Activated T-cell treated with anti-CD3 and anti-CD28 coated beads, Interleukin-2, amount 50 U/mL, for 24 hours (primary cell): ENCODE measurements at places on chromosomes 11 and 22.

DNA sequence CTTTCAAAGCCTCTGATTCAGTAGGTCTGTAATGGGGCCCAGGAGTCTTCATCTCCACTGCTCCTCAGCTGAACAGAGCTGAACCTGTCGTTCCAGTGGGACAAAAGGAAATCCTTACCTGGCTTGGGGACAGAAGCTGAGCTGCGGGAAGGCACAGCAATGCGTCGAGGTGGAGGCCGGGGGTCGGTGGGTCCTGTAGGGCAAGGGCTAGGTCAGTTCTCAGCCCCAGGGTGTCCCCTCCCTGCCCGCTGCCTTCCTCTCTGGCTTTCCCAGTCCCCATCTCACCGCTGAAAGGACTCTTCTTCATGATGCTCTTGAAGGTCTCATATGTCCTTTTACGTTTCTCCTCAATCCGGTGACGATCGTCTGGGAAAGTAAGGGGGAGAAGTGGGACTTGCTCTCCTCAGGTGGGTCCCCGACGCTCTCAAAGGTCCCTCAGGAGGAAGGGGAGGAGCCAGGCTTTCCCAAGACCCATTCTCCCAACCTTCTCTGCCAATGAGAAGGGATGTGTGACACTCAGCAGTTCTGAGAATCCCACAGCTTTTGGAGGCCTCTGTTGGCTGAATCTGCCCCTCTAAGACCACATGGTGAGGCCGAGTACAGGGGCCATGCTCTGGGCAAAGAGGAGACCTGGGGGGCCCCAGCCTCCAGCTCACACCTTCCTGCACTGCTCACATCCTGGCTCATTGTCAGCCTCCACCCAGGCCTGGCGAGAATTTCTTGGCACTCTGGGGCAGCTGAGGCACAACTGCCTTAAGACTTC lies 7.0 kb downstream of the RELA start:
- no peak for DNase-seq

DNA sequence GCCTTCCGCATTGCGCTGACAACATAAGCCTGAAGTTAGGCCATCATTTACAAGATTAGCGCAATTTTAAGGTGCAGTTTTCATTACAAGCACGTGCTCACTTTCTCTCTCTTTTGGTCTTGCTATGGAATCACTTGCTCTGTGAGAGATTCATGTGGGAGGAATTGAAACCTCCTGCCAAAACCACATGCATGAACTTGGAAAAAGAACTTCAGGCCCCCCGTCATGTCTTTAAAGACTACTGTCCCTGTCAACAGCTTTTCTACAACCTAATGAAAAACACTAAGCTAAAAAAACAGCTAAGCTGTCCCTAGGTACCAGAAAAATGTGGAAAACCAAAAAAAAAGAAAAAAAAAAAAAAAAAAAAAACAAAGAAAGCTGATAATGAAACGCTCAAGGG lies 1707.6 kb upstream of the RAG2 start:
- DNase-seq, result no peak

DNA sequence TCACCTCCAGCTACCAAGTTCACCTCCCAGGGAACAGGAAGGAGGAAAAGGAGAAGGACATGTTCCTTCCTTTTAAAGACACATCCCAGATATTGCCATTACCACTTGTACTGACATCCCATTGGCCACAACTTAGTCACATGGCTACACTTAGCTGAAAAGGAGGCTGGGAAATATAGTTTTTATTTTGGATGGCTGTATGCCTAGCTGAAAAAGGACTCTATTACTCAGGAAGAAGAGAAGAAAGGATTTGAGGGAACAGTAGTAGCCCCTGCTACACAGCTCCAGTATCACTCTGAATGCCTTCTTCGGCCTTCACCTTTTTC lies 2.1 kb upstream of the APOA5 start:
- no peak for DNase-seq

DNA sequence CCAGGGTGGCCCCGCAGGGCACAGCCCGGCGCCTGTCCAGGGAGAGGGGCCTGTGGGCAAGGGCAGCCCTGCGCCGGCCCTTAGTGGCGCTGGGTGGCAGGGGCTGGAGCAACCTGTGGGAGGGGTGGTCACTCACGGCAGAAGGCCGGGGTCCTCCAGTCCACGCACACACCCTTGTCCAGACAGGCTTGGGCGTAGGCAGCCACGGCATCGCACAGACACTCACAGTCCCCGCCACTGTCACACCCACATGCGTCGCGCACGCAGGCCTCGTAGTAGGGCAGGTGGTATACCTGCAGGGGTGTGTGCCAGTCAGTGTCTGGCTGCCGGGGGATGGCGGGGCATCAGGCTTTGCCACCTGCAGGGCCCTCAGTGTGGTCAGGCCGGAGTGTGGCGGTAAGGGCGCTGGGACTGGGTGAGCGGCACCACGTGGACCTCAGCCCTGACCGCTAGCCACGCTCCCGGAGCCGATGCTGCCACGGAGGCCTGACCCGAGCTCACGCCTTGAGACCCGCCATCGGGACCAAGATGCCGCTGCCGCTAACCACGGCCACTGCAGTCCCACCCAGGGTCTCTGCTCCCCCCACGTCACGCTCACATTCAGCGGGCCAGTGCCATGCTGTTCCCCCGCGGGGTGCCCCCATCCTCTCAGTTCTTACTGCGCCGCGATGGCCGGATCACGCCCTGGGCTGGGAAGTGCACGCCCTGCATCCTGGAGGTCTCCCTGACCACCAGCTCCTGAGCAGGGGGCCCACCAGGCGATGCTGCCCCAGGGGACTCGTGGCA lies 12.5 kb downstream of the MUC6 start:
- DNase-seq, result no peak

GRCh38 chr22:31917227-31917921 lies 27.0 kb upstream of the YWHAH start:
- no peak for DNase-seq

DNA sequence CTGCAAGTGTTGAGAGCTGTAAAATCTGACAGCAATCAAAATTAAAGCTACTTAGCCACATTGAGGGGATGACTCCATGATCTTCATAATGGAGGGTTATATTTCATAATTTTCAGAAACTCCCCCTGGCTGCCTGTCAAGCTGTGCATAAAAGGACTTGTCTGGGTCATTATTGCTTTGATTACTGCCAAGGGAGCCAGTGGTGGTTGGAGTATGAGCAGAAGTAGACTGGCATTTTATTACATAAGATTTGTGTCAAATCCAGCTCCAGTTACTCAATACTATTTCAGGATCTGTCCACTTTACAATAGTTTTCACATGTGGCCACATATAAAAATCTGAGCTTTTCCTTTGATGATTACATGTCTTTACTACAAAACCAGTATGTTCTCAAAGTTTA lies 108.9 kb upstream of the SLC5A12 start:
- DNase-seq, result no peak

DNA sequence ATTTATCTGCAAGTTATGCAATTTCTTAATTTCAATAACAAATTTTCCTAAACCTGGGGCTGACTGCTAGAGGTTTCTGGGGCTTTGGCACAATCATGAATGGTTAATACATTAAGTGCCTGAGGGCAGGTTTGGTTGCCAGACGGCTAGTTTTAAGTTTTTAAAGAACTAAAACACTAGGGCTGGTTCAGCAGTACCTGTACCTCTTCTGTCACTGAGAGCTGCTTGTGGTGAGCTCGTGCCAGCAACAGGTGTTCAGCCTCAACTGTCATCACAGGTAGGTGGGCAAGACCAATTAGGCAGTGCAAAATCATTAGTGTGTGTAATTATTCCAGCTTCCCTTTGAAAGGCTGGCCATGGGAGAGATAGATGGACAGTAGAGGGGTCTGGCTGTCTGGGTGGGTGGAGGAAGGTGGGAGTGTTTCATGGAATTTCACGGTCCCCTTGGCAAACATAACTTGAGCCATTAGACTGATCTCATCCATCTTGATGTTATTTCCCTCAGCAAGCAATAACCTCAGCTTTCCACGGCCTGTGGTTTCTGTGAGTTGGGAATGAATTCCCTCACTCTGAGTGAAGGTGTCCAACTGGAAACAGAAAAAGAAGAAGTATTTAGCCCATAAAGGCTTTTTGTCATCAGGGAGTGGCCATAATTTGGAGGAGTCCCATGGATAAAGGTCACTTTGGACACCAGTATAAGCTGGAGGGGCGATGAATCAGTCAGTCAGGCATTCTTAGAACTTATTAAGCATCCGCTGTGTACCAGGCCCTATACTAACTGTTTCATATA lies 114.8 kb downstream of the SNX19 start:
- no peak for DNase-seq
